Activated CD4-positive, alpha-beta memory T cell treated with anti-CD3 and anti-CD28 coated beads, Interleukin-2, amount 10 ng/mL, durations not matched to agents 7 days and 5 days (primary cell): ENCODE measurements at places on chromosomes 1 and 21.

GRCh38 chr21:44702973-44703730 is 6.2 kb downstream of the KRTAP10-12 start:
- DNase-seq: no peak

DNA sequence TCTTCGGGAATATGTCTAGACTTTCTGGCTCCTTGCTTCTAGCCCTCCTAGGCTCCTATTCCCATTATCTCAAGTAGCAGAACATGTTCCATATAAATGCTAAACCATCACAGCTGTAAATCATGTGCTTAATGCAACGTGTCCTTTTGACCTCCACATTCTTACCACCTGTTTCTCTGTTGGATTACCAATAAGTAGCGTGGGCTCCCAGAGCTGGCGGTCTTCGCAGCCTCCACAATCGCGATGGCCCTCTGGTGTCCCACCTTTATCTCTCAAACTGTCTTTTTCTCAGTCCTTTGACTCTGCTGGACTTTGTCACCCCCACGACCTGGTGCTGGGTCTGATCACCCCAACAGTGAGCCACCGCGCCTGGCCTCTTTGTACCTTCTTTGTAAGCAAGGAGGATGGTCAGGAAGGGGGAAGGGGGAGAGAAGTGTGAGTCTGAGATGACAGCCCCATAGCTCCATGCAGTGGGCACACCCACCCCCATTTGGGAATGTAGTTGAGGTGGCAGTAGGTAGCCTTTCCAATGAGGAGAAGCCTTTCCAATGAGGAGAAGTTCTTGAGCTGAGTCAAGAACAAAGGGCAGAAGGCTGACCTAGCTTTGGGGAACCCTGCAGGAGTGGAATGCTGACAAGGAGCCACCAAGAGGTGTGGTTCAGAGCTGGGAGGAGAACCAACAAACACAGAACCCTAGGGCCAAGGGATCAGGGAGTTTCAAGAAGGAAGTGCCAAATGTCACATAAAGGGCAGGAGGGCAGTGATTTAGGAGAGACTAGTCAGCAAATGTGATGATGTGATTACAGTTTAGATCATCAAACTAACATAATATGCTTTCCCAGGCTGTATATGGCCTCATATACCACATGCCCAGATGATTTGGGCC is 14.2 kb downstream of the TRAF5 start:
- no peak for DNase-seq

DNA sequence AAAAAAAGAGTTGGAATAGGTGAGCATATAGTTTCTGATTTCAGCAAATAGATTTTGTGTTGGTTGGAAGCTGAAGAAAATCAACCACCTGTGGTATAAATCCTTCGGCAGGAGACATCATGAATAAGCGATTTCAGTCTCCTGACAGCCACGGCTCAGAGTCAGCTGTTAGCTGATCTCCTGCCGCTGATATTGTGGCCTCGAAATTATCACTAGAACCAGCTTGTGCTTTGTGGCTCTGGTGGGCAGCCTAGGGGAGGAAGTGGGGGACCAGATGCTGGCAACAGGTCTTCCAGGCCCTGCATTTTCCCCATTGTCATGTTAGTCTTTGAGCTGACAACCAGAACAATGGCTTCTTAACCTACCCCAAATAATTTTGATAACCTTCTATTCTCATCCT is 842 bp upstream of the GCSAML start:
- no peak for DNase-seq

DNA sequence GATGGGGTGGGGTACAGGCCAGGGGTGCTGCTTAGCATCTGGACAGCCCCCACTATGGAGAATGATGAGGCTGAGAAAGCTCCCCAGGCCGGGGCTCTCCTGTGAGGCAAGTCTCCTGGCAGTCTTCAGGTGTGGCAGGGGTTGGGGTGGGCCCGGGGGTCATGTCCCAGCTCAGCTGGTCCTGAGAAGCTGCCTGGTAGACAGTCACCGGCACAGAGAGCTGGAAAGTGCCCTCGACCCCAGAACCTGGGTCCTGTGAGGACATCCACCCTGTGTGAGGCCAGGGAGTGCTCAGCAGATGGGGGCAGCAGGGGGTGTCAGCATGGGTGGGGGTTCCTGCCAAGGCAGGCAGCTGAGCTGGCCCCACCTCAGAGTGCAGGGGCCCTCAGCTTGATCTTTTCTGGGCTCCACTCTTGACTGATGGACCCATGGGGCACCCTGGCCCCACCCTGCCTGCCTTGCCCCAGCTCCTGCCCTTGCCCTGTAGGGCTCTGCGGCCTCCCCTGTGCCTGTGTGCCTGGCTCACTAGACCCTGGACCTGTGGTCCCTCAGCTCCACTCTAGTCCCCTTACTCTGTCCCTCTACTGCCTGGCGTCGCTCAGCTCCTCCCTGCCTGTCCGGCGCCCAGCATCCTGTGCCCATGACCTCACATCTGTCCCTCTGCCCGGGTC is 5.8 kb downstream of the IBA57 start:
- no peak for DNase-seq

DNA sequence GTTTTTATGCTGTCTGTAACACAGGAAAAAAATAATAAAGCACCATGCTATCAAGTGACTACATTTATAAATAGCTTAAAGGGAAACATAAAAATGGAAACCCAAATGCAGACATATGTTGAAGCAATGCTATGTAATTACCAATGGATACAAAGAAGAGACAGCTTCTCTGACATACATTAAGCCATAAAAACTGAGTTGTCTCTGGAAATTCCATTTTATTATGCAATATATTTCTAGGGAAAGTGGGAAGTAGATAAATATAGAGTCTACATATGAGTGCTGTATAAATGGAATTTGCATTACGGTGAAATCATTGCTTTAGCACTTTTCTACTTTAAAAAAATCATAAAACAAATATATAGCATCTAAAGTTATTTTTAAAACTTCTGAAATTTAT is 135.2 kb upstream of the COL11A1 start:
- no peak for DNase-seq

GRCh38 chr1:60893136-60893930 is 189.0 kb upstream of the NFIA start:
- DNase-seq: no peak
